NCI-H1930 (cell line): ENCODE measurements at places on chromosomes 16 and 17.

DNA sequence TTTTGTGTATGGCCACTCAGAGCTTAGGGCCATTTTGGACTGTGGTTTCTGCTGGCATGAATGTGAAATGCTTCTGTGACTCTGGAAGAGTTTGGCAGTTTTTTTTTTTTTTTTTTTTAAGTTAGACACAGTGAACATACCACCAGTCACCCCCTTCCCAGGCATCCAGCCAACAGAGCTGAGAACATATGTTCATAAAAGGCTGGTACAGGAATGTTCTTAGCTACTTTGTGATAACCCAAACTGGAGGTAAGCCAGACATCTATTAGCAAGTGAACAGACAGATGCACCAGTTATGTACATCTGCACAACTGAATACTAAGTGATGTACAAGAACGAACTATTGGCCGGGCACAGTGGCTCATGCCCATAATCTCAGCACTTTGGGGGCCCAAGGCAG, 92.7 kb downstream of the ABCC1 start:
- DNase-seq, result no peak

DNA sequence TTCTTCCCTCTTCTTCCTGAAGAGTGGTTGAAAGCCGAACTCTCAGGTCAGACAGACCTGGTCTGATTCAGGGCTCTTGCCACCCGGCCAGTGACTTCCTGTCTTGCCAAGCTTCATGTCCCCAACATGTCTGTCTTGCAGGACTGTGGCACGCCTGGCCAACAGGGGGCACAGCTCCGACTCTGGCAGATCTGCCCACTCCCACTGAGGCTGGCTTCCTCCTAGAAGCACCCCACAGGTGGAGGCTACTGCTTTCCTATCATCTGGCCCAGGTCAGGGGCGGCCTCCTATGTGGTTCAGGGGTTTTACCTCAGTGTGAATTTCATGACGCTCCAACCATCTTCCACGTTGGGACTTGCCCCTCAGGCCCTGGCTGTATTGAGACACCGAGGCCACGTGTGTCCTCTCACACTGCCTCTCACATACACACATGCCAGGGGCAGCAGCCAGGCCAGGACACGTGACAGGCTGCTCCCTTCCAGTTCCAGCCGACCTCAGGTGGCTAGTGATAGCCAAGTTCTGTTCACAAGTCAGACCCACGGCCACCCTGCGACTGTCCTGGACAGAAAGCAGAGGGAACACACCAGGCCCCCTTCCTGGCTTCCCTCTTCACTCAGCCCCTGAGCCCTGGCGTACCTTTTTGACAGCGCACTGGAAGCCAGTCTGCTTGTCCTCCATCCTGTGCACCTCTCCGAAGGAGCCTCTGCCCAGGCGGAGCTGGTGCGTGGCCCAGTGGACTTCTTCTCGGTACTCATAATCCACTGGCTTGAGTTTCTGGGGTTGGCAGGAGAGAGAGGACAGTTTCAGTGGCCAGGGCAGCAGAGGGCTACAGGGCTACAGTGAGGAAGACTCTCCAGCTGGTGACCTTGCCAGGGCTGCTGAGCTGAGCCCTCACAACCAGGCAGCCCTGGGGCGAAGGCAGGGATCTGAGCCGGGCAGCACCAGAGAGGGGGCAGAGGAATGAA, 22.6 kb upstream of the SPATA32 start:
- no peak for DNase-seq

GRCh38 chr17:60960398-60961065, 282.9 kb downstream of the BCAS3 start:
- no peak for DNase-seq

GRCh38 chr17:36104701-36105181, 1.1 kb downstream of the CCL4 start:
- no peak for DNase-seq

GRCh38 chr16:87472935-87473334, 19.9 kb downstream of the ZCCHC14 start:
- no peak for DNase-seq

- DNase-seq, result no peak
Observed at GRCh38 chr17:31650756-31651520, 208.1 kb downstream of the COPRS start.

DNA sequence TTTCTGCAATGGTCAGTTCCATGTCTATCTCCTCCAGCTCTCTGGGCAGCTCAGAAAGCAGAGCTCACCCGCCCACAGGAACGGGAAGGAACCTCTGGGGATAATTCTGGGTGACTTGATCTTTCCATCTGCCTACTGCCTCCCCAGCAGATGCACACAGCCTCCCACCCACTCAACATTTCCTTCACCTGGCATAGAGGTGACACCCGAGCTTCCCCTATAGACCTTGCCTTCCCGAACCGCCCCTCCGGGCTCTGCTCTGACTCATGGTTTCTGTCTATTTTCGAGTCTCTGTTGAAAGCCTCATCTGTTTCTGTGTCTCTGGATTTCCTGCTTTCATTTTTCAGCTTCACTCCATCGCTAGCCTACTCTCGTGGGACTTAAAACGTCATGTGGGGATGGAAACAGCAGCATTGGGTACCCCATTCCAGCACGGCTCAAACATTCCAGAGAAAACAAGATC, 11.4 kb downstream of the GGA3 start:
- DNase-seq, result no peak

- DNase-seq, result no peak
Observed at GRCh38 chr17:80133626-80133970, 13.3 kb downstream of the EIF4A3 start.

GRCh38 chr17:27808628-27809027, 8.3 kb upstream of the NOS2 start:
- DNase-seq, result no peak

DNA sequence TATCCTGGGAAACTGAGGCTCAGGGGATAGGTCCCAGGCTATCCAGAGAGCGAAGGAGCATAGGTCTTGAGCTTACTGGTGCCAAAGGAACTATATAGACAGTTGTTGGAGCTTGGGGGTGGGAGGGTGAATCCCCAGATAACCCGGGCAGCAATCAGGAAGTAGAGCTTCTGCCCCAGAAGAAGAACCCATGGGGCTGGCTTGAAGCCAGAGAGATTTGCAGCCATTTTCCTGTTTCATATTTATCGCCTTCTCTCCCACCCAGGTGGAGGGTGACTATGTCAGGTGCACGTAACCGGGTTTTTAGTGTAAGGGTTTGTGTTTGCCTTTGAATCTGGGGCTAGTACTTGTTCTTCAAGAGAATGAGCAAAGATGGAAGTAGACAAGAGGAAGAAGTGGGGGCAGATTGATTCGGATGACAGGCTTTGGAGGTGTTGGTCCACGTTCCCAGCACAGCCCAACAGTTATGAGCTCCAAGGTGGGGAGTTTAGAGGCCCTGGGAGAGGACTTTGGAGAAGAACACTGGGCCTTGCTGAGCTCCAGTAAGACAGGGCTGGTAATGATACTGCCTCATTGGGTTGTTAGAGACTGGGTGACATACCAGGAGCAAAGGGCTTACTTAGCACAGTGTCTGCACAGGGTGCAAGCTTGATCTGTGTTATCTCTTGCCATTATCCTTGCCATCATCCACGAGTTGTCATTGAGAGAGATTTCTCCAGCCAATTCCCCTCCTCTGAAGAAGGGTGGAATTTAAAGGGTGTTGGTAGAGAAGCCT, 145.6 kb downstream of the CCDC182 start:
- no peak for DNase-seq

DNA sequence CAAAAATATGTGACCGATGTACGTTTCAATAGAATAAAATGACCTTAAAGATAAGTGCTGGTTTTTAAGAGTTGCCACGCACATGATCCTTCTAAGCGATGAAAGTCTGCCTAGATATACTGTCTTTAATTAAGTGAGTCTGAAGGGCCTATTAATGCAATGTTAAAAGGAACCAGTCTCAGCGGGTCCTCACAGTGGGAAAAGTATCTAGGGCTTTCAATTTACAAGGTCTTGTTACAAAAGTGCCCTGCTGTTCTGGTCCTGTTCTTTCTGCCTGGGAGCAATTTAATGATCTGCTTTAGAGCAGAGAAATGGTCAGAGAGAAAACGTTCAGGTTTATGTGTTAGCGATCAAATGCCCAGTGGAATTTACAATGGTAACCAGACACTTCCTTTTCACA, 864.0 kb downstream of the KCNJ2 start:
- DNase-seq, result peak; percentile 95

DNA sequence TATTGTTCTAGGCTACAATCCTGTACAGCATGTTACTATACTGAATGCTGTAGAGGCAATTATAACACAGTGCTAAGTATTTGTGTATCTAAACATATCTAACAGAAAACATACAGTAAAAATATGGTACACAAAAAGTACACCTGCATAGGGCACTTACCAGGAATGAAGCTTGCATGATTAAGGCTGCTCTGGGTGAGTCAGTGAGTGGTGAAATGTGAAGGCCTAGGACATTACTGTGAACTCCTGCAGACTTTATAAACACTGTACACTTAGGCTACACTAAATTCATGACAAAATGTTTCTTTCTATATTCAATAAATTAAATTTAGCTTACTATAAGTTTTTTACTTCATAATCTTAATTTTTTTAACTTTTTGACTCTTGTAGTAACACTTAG, 37.1 kb downstream of the AMFR start:
- DNase-seq, result no peak

DNA sequence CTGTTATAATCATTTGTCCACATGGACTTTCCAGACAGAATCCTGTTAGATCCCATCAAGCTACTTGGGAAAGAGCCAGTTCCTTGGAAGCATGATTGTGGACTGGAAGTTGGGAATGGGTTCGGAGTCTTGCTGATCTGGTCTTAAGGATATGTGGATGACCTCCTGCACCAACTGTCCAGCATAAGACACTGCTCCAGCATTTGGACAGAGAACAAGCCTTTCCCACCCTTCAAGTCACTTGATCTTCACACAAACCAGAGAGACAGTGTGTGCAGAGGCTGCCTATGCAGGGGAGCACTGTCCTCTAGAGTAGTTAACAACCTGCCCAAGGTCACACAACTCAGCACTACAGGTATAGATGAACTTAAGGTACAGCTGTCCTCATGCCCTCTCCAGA, 5.8 kb upstream of the MT1B start:
- no peak for DNase-seq

DNA sequence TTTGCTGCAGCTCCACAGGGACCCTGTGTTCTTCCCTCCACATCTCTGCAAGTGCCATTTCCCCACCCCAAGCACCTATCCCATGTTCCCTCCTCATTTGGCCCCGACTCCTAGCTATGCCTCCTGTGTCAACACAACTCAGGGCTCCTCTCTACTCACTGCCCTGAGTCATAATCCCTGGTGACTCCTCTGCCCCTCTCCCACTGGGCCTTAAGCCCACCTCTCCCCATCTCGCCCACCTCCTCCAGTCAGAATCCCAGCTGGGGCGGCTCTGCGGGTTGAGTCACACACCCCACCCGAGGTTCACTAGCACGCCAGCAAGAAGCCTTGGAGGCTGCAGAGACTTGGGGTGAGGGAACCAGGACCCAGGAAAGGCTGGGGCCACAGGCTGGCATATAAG, 346.2 kb downstream of the FOXL1 start:
- no peak for DNase-seq

DNA sequence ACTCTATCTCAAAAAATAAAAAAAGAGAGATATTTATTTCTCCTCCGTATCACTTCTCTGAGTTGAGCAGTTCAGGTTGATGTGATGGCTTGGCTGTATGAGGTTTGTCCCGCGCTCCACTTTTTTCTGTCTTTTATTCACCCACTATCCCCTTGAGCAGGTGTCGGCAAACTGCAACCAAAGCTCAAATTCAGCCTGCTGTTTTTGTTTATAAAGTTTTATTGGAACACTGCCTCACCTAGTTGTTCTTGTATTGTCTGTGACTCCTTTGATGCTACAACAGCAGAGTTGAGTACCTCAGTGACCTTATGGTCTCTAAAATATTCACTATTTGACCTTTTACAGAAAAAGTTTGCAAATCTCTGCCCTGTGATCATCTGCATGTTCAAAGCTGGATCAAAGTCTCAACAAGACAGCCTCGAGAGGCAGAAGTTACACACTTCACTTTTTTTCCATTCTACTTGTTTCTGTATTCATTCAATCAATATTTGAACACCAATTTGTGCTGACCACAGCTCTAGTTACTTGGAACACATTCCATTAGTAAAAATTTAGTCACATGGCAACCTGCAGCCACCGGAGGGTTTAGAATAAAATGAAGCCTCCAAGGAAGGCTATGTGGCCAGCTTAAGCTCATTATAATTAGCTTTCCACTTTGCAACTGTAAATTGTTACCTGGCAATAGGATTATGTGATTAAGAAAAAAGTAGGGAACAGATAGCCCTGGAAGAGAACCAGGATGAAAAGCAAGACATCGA, 945.8 kb downstream of the KCNJ2 start:
- DNase-seq, result no peak

- no peak for DNase-seq
Observed at GRCh38 chr17:31369266-31369665, 22.2 kb upstream of the RAB11FIP4 start.

DNA sequence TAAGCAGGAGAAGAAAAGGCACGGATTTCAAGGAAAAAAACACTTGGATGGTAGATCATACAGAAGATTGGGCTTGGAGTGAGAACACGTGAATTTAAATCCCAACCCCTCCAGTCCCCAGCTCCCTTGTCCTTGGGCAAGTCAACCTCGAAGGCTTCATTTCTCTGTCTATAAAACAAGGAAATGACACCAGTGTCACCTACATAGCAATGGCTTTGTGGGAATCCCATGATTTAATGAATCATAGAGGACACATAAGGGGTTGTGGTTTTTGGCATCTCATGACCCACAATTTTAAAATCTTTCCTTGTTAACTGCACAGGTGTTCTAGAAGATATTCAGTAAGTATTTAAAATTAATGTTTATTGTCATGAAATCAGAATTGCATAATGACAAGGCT, 8.2 kb upstream of the CCL2 start:
- DNase-seq, result no peak

- DNase-seq, result no peak
Observed at GRCh38 chr17:7839876-7840261, 5.9 kb downstream of the KDM6B start.

DNA sequence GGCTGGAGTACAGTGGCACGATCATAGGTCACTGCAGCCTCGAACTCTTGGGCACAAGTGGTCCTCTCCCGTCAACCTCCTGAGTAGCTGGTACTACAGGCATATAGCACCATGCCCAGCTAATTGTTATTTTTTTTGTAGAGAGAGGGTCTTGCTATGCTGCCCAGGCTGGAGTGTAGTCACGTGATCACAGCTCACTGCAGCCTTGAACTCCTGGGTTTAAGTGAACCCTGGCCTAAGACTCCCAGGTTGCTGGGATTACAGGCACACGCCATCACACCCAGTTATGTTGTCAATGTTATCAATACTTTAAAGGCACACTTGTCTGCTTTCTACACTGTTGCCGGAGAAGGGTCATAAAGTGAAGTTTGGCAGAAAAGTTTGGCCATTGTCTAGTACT, 22.0 kb upstream of the LASP1NB start:
- DNase-seq, result no peak

DNA sequence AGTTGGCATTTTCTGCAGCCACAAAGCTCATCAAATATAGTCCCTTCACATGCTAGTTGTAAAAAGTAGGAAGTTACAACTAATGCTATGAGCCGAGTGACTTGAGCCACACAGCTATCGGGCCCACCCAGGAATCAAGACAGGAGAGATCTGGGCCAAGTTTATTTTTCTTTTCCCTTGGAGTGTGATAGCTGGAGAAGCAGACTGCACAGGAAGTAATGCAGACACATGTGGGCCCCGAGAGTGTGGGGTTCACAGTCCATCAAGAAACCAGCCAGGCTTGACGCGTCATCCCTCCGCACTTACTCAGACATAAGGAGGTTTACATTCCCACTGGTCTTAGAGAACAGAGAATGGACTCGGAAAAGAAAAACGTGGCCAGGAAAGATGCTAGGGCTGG, 403.1 kb upstream of the CDH11 start:
- DNase-seq, result no peak
